ENCODE measurements at places on chromosomes 3 and 15.

DNA sequence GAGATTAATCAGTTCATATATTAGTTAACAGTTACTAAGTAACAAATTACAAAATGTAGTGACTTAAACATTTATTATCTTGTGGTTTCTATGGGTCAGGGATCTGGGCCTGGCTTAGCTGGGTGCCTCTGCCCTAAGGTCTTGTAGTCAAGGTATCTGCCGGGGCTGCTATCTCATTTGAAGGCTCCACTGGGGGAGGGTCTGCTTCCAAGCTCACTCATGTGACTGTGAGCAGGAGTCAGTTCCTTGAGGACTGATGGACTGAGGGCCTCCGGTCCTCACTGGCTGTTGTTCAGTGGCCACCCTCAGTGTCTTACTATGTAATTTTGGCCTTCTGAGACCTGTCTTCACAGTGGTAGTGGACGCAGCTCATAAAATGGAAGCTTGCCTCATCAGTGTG is 135.9 kb upstream of the PLXNA1 start:
- no peak for DNase-seq

DNA sequence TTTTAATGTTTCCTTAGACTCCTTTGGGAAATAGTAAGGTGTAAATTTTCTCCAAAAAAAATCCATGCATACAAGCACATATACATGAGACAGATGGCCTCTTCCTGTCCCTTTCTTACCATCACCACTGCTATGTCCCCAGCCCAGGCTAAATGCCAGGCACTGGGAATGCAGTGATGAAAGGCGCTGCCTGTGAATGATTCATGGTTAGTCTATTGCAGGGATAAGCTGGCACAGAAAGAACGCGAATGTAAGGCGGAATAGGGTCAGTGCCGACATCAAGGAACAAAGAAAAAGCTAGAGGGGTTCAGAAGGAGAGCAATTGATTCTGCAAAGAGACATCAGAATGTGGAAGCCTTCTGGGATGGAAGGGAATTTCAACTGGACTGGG is 36.2 kb upstream of the CFAP161 start:
- DNase-seq: no peak

GRCh38 chr15:96273317-96274086 is 57.0 kb upstream of the NR2F2 start:
- no peak for DNase-seq

DNA sequence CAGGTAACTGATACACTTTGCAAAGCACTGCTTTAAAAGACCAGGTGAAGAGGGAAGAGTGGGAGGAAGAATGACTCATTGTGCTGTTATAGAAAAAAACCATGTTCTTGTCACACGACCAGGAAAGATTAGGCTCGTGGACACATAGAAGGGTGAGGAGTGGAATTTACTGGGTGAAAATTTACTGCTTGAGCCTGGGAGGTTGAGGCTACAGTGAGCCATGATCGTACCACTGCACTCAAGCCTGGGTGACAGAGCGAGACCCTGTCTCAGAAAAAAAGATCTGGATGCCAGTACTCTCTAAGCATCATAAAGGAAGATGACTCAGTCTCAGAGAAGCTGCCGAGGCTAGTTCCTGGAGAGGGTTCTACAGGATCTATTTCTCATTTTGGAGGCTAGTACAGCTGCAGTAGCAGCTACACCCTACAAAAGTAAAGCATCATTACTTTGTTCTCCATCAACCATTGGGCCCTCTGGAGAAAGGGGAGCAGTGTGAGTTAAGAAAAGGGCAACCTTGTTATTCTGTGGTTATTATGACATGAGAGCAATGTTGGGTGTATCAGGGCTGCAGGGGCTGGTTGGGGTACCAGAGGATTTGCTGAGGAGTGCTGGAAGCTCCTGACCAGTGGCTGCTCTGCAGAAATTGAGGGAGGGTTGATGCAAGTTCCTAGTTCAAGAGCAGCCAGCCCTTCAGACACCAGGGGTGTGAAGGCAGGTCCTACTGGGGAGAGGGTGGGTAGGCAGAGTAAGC is 75.4 kb downstream of the CMTM8 start:
- peak; percentile 15 for DNase-seq

DNA sequence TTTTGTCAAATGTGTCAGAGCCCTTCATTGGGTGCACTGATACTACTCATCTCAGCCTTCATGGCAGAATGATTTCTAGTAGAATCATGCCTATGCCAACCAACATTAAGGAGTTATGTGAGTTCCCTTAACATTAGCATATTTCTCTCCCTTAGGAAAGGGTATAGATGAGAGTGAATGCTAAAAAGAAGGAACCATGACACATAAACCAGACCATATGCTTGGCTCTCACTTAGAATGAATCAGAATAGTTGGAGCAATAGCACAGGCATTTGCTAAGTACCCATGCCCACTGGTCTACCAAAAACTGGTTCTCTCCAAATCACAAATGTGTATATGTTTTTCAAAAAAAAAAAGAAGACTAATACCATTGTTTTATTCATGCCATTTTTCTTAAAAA is 51.1 kb downstream of the STRIT1 start:
- no peak for DNase-seq

DNA sequence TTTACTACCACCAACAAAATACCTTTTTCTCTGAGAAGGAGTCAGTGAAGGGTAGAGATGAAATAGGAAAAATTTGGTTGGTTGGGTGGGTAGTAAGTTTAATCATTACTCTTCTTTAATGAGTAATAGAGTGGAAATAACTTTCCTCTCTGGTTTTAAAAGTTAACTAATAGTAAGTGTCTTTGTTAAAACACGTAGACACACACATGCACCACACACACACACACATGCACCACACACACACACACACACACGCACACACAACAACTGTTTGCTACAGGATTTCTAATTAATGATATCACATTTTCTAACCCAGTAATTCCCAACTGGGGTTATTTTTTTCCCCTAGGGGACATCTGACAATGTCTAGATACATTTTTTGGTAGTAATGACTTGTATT is 84.1 kb downstream of the CHL1 start:
- no peak for DNase-seq

GRCh38 chr3:153061938-153062528 is 100.0 kb upstream of the RAP2B start:
- DNase-seq: no peak

DNA sequence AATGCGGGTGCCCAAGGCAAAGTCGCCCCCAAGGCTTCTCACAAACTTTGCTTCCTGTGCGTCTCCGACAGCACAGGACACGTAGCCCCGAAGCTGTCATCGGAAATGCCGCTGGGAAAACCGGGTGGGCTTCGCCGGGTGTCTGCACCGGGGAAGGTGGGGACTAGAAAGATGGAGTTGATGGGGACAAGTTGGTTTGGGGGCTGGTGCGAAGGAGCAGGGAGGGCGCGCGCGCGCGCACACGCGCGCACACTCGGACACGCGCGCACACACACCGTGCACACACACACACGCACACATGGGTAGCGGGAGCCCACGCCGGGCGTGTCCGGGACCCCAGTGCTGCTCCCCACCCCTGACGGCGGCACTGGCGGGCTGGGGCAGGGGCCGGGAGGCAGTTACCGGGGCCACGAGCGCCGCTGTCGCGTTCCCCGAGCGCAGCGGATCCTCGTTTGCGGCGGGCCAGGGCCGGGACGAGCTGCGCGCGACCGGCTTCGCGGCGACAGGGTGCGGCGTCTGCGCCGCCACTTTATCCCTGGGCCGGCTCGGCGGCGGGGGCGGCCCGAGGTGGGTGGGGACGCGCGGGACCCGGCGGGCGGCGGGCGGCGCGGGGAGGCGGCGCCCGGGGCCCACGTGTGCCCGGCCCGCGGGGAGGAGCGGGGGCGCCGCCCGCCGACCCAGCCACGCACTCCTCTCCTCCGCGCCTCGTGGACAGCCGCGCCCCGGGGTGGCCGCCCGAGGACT is 539 bp upstream of the MGLL start:
- peak; percentile 65 for DNase-seq

DNA sequence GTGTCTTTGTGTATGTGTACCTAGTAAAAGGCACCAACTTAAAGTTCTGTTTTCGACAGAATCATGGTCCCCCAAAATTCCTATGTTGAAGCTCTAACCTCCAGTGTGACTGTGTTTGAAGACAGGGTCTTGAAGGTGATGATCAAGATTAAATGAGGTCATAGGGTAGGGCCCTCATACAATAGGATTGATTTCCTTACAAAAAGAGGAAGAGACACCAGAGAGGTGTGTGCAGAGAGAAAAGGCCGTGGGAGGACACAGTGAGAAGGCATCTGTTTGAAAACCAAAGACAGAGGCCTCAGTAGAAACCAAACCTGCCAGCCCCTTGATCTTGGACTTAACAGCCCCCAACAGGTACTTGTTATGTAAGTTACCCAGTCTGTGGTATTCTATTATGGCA is 52.0 kb upstream of the CORO2B start:
- DNase-seq: peak; percentile 15

DNA sequence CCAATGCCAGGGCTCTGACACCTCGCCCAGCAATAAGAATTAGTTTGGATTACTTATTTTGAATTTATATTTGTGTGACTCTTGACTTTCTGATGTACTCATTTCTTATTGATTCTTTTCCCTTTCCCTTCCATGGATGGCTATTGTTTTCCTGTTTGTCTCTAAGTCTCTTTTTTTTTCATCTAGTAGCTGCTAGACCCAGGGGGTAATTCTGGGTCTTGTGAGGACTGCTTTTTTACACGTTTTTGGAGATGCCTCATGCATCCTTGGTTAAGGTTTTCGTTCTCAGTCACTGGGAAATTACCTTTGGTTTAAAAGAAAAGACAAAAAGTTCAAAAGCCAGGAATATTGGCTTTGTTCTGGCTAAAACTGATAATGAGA is 70.2 kb upstream of the STRIT1 start:
- no peak for DNase-seq
